ENCODE measurements at places on chromosomes 13 and 19.

DNA sequence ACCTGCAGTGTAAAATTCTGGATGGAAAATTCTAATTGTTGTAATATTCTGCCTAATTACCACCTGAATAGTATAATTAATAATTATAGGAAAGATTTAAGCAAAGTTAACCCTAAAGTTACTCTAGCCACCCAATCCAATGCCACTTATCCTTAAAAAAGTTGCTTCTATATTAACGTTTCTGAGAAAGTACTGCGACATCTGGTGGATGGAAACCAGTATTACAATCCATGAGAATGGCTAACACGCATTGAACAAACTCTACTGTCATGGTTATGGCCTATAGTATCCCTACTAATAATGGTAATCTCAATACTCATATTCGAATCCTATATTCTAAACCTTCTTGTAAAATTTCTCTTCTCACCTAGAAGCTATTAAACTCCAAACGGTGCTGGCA is 1551.8 kb downstream of the SLITRK1 start:
- DNase-seq: no peak

GRCh38 chr13:20787180-20787579 is 13.4 kb upstream of the EEF1AKMT1 start:
- no peak for DNase-seq

- DNase-seq: no peak
Measured at GRCh38 chr13:107884564-107884963, 330.8 kb downstream of the LIG4 start.

DNA sequence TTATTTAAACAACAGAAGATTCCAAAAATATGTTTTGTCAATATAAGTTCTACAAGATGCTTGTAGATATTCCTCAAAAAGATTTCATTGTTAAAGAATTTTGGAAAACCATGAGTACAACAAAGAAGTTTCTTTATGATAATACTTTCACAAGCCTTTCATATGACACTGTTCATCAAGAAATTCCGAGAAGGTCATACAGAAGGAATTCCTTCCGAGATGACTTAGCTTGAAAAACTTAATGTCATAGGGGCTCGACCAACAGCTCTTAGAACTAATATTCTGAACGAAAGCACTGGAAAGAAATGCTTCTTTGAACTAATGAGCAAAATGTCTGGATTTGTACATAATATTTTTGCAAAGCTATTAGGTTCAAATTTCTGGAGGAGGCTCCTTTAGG is 403.4 kb downstream of the KLF5 start:
- DNase-seq: no peak

GRCh38 chr13:41244556-41244955 is 18.8 kb downstream of the MTRF1 start:
- DNase-seq: no peak

GRCh38 chr13:105984236-105984635 is 551.2 kb downstream of the EFNB2 start:
- DNase-seq: no peak

GRCh38 chr13:92297971-92298942 is 899.8 kb downstream of the GPC5 start:
- no peak for DNase-seq

DNA sequence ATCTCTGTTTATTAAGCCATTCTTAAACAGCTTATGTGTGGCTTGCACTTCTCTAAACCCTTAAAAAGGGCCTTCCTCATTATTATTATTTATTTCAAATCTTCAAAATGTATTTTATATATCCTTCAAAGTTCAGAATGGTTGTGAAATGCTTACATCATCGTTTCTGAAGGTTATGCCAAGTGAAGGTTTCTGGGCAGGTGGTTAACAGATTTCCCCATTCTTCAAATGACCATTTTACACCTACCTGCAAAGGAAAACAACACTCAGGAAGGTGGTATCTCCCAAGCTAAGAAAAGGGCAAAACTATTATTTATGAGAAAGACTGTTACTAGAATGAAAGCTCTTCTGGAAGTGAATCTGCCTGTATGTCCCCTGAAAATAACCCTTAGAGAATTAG is 191.6 kb downstream of the SHISA2 start:
- no peak for DNase-seq

GRCh38 chr13:56670563-56670962 is 470.2 kb upstream of the PRR20A start:
- no peak for DNase-seq

DNA sequence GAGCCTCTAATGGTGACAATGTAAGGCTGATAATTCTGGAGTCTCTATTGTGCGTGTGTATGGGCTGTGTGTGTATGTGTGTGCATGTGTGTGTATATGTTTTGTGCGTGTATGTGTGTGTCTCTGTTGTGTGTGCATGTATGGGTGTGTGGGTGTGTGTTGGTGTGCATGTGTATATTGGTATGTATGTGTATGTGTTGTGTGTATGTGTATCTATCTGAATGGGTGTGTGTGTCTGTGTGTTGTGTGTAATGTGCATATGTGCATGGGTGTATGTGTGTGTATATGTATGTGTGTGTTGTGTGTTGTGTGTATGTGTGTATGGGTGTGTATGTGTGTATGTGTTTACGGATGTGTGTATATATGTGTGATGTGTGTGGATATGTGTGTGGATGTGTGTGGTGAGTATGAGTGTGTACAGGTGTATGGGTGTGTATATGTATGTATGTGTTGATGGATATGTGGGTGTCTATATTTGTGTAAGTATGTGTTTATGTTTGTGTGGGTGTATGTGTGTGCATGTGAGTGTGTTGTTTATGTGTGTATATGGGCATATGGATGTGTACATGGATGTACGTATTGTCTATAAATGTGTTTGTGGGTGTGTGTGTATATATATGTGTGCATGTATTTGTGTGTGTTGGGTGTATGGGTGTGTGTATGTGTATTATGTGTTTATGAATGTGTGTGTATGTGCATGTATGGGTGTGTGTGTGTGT is 366.7 kb downstream of the UQCRFS1 start:
- no peak for DNase-seq

- no peak for DNase-seq
Measured at GRCh38 chr13:44022196-44022595, 142.5 kb downstream of the LACC1 start.

DNA sequence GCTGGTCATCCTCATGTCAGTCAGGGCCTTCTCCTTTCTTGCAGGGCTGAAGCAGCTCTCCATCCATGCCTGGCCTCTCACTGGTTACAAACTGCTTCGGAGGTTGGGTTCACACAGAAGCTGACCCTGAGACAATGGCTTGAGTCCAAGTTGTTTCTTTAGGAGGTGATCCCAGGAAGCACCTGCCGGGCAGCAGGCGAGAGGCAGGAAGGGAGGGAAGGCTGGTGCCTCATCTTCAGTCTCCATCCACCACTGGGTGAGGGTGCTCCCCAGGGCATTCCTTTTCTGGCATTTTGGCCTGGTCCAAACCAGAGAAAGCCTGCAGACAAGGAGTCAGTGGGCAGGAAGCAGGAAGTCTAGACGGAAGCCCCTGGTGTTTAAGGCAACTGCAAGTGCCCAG is 17.6 kb upstream of the SPATA13 start:
- DNase-seq: no peak

GRCh38 chr19:55473225-55474012 is 3.0 kb upstream of the ZNF628 start:
- no peak for DNase-seq

DNA sequence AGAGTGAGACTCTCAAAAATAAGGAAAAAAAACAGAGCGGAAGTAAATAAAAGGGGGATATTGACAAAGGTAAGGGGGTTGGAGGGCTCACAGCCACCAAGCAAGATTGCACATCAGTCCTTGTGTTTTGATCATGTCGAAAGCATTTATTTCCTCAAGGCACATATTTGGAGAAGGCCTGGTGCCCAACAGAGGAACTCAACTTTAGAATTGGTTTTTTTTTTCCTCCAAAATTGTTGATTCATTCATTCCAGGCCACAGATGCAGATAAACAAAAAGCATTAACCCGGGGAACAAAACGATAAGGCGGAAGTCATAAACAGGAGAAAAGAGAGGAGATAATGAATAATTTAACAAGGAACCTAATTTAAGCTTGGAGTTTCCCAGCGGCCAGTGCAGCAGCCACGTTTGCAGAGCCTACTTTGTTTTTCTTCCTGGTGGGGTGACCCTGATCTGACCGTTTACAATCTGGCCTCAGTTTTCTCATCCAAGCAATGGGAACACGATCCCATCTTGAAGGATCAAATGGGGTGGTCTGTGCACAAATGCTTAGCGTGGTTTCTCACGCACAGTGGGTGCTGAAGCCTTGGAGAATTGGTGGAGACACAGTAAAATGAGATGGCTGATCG is 2.1 kb upstream of the PTPRS start:
- no peak for DNase-seq

DNA sequence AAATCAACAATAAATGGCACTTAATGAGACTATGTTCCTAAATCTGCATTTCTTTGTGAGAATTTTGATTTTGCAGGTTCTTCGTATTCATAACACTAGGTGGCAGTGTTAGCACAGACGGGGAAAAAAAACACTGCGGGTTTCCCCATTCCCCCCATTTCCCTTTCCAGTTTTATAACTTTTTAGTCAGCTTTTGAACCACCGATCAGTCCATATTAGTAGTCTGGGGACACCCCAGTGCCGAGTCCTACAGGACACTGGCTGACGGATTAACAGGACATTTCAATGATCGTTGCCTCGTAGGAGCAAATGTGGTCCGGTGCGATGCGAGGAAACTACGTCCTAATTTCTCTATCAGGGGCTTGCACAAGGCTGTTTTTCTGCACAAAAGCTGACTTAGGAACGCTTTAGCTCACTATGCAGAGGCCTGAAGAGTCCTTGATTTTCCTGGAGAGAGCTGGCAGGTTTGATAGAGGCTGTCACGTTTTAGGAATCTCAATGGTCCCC is 234.3 kb downstream of the LMO7 start:
- no peak for DNase-seq

DNA sequence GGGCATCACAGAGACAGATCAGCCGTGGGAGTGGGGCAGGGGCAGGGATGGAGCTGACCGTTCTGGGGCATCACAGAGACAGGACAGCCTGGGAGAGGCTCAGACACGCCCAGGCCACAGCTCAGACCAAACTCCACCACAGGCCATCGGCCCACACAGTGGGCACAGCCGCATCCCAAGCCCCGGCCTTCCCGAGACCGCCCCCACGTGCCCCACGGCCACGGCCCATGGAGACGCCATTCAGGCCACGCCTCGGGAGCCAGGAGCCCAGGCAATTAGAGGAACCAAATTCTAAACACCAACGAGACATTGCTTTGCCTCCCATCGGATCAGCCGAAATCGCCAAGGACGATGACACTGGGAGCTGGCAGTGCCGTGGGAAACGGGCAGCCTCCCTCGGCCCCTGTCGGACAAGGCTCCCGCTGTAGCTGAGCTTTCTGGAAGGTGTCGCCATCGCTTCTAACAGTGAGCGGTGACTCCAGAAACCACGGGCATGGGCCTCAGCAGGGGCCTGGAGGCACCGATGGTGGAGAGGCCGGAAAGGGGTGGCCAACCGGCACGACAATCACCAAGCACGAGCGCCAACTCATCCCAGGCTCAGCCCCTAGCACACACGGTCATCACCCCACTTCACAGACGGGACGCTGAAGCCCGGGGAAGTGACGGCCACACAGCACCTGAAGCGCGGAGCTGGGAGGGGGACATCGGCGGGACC is 2.4 kb downstream of the PIP5K1C start:
- DNase-seq: no peak

DNA sequence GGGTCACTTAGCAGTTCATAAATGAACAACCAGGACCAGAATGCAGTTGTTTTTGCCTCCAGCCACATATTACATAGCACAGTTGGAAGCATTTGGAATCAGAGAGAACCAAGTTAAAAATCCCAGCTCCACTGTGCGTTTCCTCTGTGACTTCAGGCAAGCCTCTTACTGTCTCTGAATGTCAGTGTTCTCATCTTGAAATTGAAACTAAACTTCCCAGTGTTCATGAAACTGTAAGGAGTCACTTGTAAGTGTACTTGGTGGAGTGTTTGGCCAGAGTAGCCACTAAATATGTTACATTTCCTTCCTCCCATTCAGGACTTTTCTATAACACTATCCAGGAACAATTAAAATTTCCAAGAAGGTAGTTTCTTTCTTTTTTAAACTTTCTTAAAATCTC is 276.8 kb downstream of the KCNRG start:
- no peak for DNase-seq

GRCh38 chr19:10896851-10897526 is 25.6 kb downstream of the CARM1 start:
- DNase-seq: no peak

- no peak for DNase-seq
Measured at GRCh38 chr13:28357247-28357825, 137.6 kb downstream of the FLT1 start.

DNA sequence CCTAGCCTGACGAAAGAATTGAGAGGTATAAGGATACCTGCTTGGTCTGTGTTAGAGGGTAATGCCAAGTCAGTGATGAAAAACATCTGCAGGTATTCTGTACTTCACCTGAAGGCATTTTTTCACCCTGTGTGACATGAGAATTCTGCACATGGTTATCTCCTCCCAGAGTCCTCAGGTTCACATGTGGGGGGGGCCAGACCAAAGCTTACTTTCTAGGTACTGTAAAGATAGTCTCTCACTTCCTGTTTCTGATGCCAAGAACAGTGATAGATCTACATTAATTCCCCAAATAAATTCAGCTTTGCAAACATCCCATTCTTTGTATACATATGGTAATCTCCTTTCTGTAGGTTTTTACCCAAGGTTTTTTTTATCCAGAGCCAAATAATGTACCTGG is 53.4 kb downstream of the GPC6 start:
- DNase-seq: no peak

DNA sequence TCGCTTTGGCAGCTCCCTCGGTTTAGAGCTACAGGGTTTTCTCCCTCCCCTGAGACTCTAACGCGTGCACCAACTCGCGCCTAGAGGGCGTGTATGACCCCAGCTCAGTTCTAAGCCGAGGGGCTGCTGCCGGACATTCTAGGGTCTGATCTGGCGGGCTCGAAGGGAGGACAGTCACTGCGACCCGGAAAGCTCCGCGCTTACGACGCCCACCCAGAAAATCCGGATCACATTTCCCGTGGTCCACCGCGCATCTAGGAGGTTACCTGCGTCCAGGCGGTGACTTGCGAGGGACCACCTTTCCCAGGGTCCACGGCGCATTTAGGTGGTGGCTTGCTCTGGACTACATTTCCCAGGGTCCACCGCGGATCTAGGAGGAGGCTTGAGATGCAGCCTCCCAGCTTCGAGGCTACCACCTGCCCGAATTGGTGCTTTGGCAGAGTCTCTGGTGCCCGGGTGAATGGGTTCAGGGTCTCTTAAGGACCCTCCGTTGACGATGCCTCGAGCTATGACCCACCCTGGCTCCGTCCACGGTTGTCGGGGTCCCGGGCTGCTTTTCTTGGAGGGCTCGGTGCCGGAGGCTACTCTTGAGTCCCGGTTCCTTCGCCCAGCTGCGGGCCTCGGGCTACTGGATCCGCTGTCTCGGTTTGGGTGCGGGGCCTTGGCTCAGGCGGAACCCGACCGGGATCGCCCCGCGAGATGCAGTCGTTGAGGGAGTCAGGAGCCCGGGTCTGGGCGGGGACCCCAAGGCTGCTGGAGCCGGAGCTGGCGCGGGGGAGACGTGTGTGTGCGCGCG is 30.5 kb downstream of the ZNF146 start:
- no peak for DNase-seq
